ENCODE measurements at places on chromosomes 1 and 21.

DNA sequence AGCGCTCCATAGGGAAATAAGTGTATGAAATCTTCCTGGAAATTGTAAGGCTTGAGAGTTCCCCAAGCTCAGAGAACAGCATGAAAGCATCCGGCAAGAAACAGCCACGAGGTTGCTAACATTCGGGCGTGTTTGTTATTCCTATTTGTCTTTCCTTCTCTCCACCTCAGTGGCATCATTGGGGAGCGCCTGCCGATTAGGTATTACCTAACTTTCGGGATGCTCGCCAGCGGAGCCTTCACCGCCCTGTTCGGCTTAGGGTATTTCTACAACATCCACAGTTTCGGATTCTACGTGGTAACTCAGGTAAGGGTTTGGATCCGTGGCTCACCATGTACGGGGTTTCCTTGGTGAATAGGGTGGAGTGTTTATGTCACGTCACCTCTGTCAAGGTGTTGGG is 25.7 kb downstream of the SLC37A1 start:
- no peak for DNase-seq

DNA sequence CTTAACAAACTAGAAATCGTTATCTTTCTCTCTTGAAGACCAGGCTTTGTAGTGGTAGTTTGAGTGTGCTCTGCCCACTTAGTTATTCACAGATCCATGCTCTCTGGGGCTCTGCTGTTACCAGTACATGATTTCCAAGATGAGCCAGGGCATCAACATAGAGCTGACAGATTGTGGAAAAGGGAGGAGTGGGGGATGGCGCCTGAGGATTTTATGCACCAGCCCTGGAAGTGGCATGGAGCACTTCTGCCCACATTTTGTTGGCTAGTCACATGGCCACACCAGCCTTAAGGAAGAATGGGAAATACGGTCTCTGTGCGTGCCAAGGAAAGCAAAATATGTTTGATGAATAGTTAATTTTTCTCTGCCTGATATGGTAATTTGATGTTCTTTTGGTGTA is 18.2 kb downstream of the TSNAX start:
- DNase-seq: no peak

- DNase-seq: no peak
Observed at GRCh38 chr1:66506991-66507390, 27.0 kb upstream of the SGIP1 start.

DNA sequence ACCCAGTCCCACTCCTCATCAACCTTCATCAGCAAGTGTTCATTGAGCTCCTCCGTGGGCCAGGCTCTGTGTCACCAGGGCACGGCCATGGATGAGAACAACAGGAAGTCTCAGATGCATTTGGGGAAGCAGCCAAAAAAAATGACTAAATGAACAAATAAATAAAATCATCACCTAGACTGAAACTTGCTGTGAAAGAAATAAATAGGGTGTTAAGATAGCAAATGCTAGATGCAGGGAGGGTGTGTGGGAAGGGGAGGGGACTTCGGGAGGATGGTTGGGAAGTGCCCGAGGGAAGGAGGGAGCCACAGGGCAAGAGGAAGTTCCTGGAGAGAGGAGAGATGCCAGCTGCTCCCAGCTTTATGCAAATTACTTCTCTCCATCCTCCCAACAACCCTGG is 696.7 kb downstream of the PTPRU start:
- no peak for DNase-seq

DNA sequence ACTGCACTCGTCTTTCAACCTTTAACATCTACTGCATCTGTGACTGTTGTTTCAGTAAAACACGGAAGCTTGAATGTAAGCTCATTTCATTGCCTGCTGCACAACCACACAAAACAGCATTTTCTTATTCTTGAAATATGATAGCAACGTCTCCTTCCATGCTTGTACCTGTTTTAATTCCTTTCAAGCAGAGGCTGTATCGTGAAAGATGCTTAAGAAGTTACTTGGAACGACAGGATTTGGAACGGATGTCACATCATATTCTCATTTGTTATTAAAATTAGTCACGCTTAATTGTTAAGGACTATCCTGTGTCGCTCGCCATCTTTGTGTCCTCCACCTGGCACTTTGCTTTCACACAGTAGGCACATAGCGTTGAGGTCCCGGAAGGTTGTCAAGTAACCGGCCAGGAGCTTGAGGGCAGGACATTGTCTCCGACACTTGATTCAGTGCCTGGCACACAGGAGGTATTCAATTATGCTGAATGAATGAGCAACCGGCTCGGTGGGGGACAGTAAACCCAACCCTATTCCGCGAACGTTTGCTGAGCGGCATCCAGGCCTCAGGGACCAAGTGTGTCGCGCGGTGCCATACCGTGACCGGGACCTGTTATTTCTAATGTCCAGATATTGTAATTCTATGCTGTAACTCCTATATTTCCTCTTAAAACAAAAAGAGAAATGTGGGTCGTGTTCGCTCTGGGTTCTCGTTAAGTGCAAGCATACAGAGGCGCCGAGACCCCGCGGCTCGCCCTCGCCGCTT is 499 bp upstream of the SH3GLB1 start:
- no peak for DNase-seq

DNA sequence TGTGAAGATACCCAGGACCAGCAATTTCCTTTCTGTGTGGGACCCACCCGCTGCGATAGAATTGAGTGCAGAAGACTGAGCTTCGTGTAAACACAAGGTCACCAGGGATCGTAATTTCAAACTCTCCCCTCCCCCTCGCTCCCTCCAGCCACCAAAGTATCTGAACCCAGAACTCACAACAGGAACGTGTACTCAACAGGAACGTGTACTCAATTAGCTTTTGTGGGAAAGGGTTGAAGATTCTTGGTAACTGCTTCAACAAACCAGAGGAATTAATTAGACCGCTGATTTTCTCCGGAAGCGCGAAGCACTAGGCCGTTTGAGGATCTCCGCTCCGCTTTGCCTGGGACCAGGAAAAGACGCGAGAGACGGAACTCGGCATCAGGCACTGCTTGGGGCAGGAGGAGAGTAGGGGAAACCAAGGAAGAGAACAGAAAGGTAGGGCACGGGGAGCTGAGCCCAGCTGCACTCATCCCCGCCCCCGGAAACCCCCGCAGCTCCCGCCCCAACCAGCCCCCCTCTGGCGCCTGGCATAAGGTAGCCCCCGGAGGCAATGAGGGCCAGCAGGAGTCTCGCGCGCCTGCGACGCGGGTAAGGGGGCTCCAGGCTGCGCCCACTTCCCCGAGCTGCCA is 453 bp downstream of the DRAM2 start:
- DNase-seq: no peak

- no peak for DNase-seq
Observed at GRCh38 chr1:41467673-41468072, 16.8 kb downstream of the EDN2 start.

- no peak for DNase-seq
Observed at GRCh38 chr1:160884579-160884978, 401 bp downstream of the ITLN1 start.

DNA sequence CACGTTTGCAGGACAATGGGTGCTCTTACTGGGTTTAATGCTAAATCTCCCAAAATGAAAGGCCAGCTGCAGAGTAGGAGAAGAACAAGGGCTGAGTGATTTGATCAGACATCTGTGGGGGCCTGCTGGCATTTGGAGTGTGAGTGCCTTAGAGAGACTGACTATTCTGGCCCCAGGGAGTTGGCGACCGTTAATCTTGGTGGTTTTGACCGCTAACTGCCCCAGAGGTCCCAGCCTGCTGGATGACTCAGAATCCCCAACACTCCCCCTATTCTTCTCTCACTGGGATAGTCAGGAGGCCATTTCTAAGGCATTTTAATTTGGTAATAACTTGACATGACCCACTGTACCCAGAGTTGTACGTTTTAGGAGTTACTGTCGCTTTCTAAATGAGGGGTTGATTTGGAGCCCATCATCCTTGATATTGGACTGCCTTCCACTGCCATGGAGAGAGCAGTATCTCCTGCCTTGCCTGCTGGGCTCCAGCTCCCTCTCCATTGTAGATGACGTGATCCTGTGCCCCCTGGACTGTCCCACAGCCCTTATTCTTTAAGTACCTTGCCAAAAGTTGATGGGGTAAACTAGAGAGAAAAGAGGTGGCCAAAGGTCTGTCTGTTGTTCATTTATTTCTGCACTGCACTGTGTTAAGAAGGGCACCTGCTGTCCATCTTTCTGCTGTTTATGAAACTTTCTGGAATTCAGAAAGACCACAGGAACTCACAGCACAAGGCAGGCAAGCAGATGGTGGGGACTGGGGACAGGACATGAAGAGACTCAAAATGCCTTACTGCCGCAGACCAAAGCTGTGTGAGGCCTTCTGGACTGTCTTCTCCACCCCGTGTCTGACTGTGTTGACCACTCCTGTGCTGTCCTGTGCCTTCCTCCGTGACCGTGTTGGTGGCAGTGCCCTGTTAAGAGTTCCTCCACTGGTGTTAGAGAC is 98.2 kb upstream of the ARTN start:
- no peak for DNase-seq

- DNase-seq: no peak
Observed at GRCh38 chr21:34730194-34730593, 61.4 kb downstream of the CLIC6 start.

DNA sequence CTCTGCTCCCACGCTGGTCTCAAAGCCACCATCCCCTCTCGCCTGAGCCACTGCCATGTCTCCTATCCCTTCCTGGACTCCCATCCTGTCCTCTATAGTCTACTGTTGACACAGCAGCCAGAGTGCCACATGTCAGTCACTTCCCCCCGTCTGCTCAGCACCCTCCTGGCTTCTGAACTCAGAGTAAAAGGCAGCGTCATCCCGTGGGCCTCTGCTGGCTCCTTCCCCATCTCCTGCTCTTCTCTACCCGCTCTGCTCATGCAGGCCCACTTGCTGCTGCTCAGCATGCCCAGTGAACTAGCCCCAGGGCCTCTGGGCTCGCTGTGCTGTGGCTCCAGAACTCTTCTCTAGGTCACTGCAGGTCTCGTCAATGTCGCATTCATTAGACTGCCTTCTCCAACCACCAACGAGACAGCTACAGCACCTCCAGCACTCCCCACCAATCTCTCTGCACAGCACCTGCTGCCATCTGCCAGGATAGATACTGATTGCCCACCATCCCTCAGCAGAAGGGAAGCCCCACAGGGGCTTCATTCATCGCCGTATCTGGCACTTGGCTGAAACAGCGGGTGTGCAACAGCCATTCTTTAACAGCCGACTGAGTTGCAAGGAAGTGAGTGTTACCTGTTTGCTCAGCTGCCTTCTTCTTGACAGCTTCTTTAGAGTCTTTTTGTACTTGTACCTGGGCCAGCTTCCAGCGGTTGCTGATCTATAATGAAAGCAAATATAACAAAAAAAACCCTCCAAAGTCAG is 11.8 kb upstream of the SRM start:
- DNase-seq: no peak

DNA sequence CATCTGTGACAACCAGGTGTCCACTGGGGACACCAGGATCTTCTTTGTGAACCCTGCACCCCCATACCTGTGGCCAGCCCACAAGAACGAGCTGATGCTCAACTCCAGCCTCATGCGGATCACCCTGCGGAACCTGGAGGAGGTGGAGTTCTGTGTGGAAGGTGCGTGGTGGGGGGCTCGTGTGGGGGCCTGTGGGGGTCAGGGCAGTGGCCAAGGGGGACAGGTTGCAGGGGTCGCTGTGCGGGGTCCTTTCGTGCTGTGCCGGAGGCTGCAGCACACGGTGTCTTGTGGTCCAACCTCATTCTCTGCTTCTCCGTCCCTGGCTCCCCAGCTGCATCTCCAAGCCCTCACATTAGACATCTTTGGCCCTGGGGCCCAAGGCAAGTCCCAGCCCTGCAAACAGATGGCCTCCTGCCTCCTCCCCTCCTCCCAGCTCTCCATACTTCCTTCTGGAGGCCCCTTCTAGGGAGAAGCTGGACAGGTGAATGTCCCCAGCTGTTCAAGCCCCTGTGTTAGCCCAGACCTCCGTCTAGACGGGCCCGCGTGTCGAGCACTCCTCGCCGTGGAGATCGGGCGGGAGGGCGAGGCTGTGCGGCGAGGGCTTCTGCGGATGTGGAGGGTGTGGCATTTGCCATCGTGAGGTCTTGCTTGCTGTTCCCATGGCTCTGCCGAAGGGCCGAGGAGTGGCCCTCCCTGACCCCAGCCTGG is 2.5 kb downstream of the AGRN start:
- DNase-seq: no peak

DNA sequence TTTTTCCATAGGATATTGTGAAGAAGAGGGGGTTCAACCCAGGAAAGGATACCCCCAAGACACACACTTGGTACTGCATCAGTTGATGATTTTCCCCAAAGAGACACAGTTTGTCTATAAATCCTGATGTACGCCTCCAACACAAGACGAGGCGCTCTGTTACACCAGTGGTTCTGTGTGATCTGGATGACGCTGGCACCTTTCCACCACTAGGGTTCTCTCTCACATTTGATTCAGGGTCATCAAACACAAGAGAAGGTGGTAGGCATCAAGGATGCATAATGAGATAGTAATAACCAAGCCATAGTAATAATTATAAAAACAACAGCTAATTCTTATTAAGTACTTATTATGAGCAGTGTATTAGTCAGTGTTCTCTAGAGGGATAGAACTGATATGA is 508.8 kb upstream of the ZP4 start:
- DNase-seq: no peak

GRCh38 chr1:108016451-108016920 is 51.5 kb upstream of the VAV3 start:
- DNase-seq: no peak

GRCh38 chr1:40607921-40608320 is 57.6 kb downstream of the RIMS3 start:
- DNase-seq: no peak

- no peak for DNase-seq
Observed at GRCh38 chr21:31961704-31962103, 88.9 kb downstream of the HUNK start.

GRCh38 chr1:182189535-182190066 is 128.1 kb upstream of the ZNF648 start:
- no peak for DNase-seq

- no peak for DNase-seq
Observed at GRCh38 chr1:18089488-18089887, 18.1 kb upstream of the IGSF21 start.

DNA sequence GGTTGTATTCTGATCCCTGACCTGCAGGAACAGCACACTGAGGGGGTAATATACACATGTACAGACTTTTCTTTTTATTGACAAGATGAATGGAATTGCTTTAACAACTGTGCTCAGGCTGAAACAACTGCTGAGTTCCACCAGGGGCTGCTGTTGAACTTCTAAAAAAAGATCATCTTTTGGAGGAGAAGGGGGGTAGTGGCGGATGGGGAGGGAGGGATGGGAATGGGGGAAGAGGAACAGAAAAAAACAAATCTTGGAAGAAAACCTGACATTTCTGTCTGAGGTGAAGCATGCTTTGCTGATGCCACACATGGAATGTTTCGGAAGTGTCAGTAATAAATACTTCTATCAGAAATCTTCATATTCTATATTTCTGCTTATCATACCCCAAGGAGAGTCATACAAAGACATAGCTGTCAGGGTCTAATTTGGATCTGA is 75.0 kb downstream of the RWDD3 start:
- peak; percentile 5 for DNase-seq

- no peak for DNase-seq
Observed at GRCh38 chr21:38878379-38879179, 72.8 kb downstream of the ETS2 start.

- no peak for DNase-seq
Observed at GRCh38 chr1:153531638-153532037, 4.2 kb downstream of the S100A6 start.

- no peak for DNase-seq
Observed at GRCh38 chr1:164562061-164562460, 3.1 kb downstream of the PBX1 start.
